ENCODE measurements at places on chromosomes 4 and X. TPM values are rescaled to one million over a fixed set of nuclear protein-coding genes. Genes with fewer than 3 reads are reported as not detected.

GRCh38 chr4:140243278-140243753 is 89.3 kb upstream of the MAML3 start:
- DNase-seq, result no peak

DNA sequence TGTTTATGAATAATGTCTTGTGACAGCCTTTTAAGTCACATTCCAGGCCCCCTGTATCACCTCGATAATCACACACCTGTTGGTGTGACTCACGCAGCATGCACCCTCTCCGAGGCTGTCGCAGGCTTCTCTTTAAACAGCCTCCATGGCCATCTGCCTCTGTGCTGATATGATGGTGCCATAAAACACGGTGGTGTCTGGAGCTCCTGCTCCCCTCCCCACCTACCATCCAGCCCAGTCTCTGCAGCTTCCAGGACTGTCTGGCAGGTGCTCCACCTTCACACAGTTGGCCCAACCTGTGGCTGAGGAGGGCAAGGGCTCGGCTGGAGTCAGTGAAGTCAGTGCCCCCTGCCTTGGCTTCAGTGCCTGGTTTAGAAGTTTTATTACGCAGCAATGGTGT is 173.8 kb upstream of the RPL34 start:
- no peak for DNase-seq

Gene FGB
- not detected for polyA plus RNA-seq

Gene FRMPD3
- polyA plus RNA-seq, result 7.3 TPM

Data from right lung (tissue), 10 donors.